CD4-positive, alpha-beta memory T cell (primary cell): ENCODE measurements at places on chromosomes 3 and 15.

DNA sequence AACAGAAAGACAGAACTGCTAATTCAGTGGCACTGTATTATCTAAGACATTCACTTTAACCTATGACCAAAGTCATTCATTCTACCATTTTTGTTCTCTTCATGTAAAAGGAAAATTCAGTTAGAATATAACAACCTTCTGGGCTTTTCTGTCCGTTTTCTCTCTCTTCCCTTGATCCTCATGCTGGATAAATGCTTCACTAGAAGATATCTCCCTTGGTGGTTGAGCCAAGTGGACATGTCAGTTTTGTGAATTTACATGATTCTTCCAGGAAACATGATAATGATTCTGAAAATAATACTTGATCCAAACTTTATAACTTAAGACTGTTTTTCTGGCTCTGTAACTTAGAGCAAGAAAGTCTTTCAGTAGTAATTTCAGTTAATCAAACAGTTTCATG is 1012.2 kb downstream of the SQOR start:
- DNase-seq = no peak

- DNase-seq = peak; percentile 37
These were observed 656 bp downstream of the SLMAP start for GRCh38 chr3:57756528-57757401.

- DNase-seq = no peak
These were observed 56.0 kb upstream of the DYNC1LI1 start for GRCh38 chr3:32626631-32627030.

DNA sequence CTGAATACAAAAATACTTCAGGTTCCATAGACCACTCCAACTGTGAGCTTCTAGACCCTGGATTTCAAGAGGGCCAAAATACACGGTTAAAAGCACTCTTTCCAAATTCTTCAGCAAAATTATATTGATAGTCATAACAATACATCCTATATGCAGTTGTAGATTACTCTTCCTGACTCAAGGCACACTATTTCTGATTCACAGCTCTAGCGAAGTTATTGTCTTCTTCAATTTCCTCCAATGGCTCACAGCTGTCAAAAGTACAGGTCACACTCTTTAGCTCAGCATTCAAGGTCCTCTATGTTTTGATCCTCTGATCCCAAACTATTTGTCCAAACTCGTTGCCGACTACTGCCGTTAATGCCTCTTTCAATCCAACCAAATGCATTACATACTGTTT is 13.5 kb upstream of the CCDC80 start:
- no peak for DNase-seq

- DNase-seq = no peak
These were observed 89.0 kb downstream of the DHX36 start for GRCh38 chr3:154235330-154235729.

DNA sequence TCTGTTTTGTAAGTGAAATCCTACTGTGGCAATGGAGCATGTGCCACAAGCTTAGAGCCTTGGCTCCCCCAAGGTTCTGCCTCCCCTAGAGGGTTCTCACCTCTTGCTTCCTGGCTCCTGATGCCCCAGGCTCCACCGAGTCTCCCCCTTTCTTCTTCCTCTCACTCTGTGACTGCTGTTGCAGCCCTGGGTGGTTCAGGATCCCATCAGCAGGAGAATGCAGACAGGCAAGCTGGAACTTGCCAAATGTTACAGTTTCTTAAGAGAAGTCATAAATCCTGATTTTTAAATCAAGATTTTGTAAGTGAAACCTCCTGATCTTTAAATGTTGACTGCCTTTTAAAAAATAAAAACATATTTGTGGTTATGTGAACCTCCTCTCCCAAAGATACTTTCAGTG is 133.9 kb downstream of the CCNL1 start:
- DNase-seq = no peak
